ENCODE measurements at places on chromosomes 11 and 22.

DNA sequence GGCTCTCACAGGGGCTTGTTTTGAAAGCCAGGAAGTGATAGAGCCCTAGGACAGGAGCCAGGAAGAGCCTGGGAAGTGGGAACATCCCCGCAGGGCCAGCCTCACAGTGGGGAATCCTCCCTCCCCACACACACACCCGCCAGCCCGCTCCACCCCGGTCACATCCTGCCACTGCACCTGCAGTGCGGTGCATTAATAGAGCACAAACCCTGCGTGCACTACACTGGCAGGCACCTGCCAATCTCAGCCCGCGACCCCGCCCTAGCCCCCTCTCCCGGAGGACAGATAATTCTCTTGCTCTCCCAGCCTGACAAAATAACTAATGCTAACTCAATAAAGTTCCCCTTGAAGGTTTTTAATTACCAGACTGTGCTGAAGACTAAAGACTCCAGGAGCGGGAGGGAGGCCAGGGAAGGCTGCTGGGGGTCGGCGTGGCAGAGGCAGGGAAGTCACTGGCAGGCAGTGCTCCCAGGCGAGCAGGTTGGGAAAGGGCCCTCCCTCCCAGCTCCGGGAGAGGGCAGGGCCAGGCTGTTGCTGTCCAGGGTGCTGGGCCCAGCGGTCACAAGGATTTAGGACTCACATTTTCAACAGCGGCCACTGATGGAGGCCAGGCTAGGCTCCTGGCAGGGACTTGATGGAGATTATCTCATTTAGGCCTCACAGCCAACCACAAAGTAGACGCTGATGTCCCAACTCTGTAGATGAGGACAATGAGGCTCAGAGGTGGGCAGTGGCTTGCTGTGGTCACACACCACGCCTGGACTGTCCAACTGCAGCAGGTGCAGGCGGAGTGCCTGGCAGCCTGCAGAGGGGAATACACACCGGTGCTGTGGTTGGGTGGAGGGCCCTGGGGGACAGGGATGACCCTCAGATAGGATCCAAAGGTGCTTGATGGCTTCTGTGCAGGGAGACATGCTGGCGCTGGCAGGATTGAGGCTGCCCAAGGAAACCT, 23.9 kb upstream of the TCF20 start:
- DNase-seq, result no peak

- DNase-seq, result no peak
Measured at GRCh38 chr11:70112017-70112434, 33.9 kb downstream of the ANO1 start.

DNA sequence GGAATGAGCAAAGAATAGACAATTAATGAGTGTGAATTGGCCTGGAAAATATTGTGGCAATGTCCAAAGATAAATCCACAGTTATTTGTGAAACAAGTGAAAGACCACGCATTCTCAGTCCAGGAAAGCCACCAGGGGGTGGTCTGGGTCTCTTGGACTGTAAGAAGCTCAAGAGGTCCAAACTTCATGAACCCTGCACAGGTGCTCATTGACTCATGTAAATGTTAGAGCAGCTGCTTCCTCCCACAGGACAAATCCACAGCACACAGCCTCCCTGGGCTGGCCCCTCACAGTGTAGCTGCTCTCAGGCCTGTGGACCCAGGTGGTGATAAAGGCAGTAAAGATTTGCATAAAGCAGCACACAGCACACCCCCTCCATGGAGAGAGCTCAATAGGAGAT, 114.0 kb downstream of the ZNF280B start:
- DNase-seq, result no peak

- peak; percentile 24 for DNase-seq
Measured at GRCh38 chr22:17706947-17707346, 67.3 kb downstream of the BID start.

- peak; percentile 36 for DNase-seq
Measured at GRCh38 chr22:22431271-22432220, 77.0 kb downstream of the ZNF280B start.

- DNase-seq, result no peak
Measured at GRCh38 chr22:50114221-50115021, 24.6 kb downstream of the MOV10L1 start.

DNA sequence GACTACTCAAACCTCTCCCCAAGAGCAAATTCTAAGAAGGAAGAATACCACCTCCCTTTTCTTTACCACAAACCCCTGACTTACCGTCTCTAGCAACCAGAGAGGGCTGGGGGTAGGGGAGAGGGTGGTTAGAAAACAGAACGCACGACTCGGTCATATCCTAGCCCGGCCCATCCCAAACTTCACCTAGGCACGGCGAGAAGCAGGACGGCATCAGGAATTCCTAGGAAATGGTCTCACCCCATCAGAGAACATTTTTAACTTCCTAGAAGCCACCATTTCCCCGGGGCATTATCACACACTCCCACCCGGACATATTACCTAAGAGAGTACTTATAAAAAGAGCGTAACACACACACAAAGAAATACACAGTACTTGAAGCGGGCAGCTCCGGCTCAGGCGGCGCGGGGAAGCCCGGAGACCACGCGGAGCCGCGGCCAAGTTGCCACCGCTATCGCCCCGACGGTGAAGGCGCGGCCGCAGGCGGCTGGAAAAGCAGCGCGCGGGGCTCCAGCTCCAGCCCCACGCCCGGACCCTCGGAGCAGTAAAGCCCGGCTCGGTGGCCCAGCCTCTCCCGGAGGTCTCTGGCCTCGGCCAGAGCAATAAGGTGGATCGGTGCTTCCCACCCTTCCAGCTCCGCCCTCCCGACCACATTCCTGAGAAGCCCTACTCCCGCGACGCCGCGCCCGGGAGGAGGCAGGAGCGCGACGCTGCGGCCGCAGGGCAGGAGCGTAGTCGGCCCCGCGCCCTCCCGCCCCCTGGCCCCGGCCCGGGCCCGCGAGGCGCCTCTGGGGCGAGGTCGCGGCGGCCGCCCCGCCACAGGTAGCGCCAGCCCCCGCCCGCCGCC, 878 bp downstream of the RRAS2 start:
- DNase-seq, result no peak

DNA sequence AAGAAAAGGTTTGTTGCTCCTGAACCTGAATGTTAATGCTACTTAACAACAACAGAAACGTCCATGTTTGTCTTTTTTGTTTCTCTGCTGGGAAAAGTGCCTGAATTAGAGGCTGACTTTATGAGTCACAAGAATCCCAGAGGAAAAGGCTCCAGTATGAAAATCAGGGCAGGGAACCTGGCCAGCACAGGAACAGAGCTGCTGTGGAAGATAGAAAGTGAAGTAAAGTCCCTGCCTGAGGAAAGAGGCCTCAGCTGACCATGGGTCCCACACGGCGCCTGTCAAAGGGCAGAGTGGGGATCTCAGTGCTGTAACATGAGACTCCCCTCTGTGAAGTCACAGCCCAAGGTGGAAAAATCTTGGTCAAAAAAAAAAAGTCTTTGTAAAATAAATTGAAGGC, 632.3 kb upstream of the CCDC90B start:
- DNase-seq, result no peak

DNA sequence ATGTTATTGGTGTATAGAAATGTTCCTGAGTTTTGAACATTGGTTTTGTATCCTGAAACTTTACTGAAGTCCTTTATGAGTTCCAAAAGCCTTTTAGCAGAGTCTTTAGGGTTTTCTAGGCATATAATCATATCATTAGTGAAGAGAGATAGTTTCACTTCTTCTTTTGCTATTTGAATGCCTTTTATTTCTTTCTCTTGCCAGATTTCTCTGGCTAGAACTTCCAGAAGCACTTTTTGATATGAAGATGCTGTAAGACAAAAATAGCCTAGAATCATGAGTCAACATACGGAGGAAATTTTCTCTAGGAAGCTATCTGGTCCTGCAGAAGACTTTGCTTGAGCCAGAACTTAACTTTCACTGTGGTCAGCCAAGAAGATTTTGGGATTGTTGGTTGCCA, 86.7 kb upstream of the IZUMO1R start:
- DNase-seq, result no peak

DNA sequence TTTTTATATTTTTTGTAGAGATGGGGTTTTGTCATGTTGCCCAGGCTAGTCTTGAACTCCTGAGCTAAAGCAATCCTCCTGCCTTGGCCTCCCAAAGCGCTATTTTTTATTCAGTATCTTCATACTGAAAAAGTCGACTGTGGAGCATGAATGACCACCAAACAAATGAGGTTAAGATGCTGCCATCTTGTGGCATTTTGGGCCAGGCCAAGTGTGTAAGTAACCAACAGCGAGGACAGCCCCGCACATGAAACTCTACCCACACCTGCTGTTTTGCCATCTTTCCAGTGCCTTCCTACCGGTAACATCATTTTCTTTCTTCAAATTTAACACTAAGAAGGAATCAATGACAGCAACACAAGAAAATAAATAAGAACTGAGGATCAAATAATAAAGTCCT, 32.2 kb upstream of the AQP11 start:
- peak; percentile 38 for DNase-seq

DNA sequence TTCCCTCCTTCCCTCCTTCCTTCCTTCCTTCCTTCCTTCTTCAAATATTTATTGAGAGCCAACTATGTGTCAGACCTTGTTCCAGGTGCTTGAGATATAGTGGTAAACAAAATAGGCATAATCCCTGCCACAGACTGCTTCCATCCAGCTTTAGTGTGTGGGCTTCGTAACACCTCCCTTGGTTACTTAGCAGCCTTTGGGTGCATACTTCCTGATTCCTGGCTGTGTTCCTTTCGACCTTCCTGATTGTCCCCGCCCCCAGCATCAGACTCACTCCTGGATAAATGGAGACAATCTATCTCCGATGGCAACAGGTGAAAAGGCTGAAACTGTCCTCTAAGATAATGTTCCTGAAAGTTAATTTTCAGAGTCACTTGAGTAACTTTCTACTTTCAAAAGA, 13.5 kb downstream of the CCDC81 start:
- no peak for DNase-seq

- no peak for DNase-seq
Measured at GRCh38 chr11:46305295-46305694, 27.8 kb downstream of the CREB3L1 start.

DNA sequence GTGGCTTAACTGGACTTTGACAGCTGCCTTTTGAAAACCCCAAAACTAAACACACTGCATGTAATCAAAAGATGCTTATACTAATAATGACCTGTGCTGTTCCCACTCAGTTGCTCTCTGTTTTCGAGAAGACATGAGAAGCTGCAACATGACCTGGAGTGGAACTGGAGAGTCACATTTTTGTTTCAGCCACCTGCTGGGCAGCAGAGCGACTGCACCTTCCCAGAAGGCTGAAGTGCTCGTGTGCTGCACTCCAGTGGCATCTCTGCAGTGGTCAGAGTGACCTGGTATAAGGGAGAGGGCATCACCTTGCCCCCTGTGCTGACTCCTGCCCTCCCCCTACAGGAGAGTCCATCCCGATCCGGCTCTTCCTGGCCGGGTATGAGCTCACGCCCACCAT, 8.6 kb downstream of the THYN1 start:
- DNase-seq, result no peak

- DNase-seq, result peak; percentile 11
Measured at GRCh38 chr11:30960387-30960992, 374.3 kb upstream of the MPPED2 start.

DNA sequence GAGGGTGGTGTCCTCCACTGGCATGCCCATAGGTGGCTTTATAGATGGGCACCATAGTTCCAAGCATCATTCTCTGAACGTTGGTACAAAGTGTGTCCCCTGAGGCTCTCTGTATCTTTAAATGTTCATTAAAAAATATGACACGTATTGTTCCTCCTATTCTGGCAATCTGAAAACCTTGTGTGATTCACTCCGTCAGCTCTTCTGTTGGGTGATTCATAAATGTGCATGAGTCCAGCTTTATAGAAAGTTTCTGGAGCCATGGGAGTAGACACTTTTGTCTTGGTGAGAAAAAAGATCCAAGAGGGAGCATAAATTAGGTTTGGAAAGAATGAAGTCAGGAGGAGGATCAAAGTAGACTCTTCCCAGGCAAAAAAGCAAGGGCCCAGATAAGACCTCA, 728.8 kb downstream of the NELL1 start:
- DNase-seq, result no peak

GRCh38 chr11:61041755-61042518, 60.4 kb upstream of the CD5 start:
- no peak for DNase-seq

DNA sequence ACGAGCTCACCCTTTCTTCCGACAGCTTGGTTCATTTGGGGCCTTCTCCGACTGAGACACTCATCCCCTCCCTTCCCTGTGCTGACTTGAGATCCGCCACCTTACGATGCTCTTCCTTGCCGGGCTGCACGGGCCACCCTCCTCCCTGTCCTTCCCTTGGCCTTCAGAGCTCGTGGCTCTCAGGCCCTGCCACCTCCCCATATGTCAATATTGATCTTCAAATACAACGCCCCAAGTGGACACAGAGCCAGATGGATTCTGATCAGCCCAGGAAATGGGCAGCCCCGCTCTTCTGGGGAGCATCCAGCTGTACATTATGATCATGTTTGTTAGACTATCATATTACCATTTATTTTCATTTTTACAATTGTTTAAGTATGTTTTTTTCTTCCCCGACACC, 812.8 kb downstream of the TBC1D22A start:
- DNase-seq, result no peak

DNA sequence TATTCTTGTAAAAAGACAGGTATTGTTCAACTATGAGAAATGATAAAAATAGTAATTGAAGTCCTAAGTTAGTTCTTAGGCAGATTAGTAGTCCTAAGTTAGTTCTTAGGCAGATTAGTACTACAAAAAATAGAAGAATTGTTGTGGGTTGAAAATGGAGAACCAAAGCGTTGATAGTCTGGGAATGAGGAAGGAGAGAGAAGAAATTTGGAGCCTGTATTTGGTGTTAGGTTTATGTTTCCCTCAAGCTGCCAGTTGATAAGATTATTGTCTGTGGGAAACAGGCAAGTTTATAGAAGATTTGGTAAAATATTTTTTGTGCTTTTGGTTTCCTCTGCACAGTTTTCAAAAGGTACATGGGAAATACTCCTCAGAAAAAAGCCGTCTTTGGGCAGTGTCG, 3.6 kb downstream of the BCO2 start:
- DNase-seq, result no peak

GRCh38 chr22:36180928-36181327, 20.4 kb upstream of the APOL3 start:
- DNase-seq, result no peak

- DNase-seq, result no peak
Measured at GRCh38 chr22:30414525-30415047, 11.0 kb upstream of the MTFP1 start.

DNA sequence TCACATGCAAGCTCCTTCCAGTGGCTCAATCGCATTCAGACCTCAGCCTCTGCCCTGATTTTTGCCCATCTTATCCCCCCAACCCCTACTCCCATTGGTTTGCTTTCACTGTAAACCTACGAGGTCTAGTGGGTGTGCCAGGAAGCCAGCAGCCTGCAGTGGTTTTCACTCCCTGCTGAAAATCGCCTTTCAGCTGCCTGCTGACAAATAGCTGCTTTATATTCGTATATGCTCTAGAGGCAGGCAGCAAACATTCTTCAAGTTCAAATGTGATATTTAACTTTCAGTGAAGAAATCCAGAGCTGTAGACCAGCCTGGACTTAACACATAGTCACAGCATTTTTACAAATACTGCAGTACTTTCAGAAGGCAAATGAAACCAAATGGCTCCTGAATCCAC, 92.8 kb upstream of the APOA1 start:
- peak; percentile 50 for DNase-seq
